ENCODE measurements at places on chromosomes 1 and 21. TPM values are rescaled to one million over a fixed set of nuclear protein-coding genes. Genes with fewer than 3 reads are reported as not detected.

DNA sequence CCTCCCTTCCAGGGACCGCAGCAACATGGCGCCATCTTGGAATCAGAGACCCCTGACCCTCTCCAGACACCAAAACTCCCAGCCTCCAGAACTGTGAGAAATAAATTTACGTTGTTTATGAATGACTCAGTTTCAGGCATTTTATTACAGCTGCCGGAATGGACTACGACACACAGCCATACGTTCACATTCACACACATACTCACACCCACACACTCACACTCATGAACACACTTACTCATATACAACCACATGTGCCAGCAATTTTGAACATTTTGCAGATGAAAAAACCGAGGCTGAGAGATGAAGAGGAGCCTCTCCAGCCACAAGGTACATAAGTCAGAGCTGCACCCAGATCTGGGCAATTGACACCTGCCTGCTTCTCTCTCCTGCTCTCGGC lies 151.0 kb upstream of the RAB4A start:
- DNase-seq: no peak

The MASP2 gene
- total RNA-seq: 0.25 TPM

The BROX gene
- 44.9 TPM for total RNA-seq

- DNase-seq: no peak
These were observed 4.8 kb downstream of the FAM3B start for GRCh38 chr21:41321211-41321907.

GRCh38 chr1:205339197-205339702 lies 17.5 kb downstream of the KLHDC8A start:
- no peak for DNase-seq

The IL12RB2 gene
- 0.22 TPM for total RNA-seq

GRCh38 chr1:49052102-49052501 lies 275.4 kb upstream of the BEND5 start:
- no peak for DNase-seq

The LRRC39 gene
- 0.54 TPM for total RNA-seq

- DNase-seq: no peak
These were observed 91.3 kb downstream of the RWDD3 start for GRCh38 chr1:95325349-95325748.

The RFX5 gene
- total RNA-seq: 52.7 TPM

DNA sequence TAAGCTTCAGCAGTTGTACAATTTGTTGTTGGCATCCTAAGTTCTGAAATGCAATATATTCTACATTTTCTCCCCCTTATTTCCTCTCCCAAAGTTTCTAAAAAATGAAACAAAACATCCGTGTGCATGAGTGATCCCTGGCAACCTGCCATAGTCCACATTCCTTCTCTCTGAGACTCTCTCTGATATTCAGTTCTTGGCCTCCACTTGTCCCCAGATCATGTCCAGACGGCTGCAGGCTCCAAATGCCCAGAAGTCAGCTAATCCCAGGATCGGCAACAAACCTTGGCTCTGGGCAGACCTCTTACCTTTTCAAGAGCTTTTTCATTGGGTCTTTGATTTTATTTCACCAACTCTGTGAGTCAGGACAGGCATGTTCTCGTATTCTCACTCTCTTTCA lies 187.8 kb downstream of the ETS2 start:
- DNase-seq: peak; percentile 4

The RIIAD1 gene
- 0.12 TPM for total RNA-seq

GRCh38 chr1:55682198-55682597 lies 467.0 kb upstream of the USP24 start:
- DNase-seq: no peak

DNA sequence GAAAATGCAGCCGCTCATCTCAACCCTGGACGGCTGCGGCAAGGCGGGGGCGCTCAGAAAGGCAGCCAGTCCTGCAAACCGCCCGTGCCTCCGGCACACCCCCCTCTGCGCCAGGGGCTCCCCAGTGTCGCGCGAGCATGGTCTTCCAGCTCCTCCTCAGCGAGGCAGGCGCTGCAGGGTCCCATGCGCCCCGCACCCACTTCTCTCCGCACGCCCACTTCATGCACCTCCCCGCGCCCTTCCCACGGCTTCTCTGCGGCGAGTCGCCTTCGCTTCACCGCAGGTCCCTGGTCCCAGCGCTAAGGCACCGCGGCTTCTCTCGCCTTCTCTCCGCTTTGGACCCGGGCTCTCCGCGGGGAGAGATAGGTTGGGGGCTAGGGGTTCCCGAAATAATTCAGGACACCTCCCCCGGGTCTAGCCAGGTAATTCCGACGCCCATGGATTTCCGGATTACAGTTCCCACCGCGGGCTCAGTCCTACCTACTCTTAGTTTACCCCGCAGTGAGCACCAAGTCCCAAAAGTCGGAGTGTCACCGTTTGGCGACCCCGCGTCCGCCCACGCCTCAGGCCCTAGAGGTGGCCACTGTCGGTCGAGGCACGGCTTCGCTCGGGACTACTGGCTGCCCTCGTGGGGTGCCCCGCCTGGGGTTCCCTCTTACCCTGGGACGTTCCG lies 67.5 kb downstream of the SYT2 start:
- no peak for DNase-seq

GRCh38 chr1:45545553-45546310 lies 4.9 kb upstream of the AKR1A1 start:
- DNase-seq: no peak

- no peak for DNase-seq
These were observed 175.4 kb upstream of the KLHDC7A start for GRCh38 chr1:18305182-18305795.

GRCh38 chr1:15197591-15198447 lies 44.3 kb downstream of the TMEM51 start:
- no peak for DNase-seq

DNA sequence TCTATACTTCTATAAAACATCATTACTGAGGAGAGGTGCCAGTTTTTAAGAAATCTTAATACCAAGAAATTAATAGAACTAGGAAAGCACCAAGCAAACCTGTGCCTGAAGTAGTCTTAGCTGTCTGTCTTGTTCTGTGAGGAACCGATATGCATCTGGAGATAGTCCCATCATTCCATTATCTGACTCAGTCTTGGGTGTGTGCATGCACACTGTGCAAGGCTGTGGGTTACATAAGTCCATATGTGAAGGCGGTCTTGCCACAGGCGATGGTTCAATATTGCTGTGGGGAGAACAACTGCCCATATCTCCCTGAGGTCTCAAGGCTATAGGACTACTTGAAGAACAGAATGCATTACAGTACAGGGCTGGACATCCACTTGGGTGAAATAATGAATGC lies 33.8 kb downstream of the STIL start:
- no peak for DNase-seq

- DNase-seq: peak; percentile 67
These were observed 162.7 kb downstream of the IER5 start for GRCh38 chr1:181251001-181251712.
